CD4-positive, alpha-beta T cell treated with Interleukin-15 for 1 hour (primary cell): ENCODE measurements at places on chromosomes 13 and 19.

- DNase-seq = no peak
Measured at GRCh38 chr13:26255691-26256277, 1.9 kb downstream of the CDK8 start.

DNA sequence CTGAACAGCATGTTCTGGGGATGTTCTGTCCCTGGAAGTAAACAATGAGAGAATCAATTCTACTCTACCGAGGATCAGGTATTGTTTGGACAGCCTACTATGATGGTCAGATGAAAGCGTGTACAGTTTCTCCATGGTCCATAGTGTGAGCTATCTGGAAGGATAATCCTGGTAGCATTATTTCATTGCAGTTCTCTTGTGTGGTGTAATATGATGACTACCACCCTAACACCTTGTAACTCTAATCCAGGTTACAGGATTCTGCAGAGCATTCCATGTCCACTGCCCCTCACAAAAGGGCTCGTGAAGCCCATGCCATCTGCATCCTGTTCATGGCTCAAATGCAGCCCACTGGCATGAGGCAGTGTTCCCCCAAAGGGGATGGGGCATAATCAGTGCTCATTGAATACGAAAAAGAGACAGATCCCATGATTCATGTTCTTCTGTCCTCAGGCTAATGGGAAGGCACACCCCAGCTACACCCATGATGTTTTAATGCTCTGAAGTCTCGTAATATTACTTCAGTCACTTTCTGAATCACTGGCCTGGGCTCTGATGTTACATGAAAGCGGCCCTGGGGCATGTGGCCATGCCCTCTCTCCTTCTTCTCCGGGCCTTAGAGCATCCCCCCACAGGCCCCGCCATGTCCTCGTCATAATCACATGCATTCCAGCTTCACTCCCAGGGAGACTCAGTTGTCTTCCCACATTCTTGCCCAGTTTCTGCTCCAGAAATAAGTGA lies 68.4 kb downstream of the HSPH1 start:
- DNase-seq = no peak

DNA sequence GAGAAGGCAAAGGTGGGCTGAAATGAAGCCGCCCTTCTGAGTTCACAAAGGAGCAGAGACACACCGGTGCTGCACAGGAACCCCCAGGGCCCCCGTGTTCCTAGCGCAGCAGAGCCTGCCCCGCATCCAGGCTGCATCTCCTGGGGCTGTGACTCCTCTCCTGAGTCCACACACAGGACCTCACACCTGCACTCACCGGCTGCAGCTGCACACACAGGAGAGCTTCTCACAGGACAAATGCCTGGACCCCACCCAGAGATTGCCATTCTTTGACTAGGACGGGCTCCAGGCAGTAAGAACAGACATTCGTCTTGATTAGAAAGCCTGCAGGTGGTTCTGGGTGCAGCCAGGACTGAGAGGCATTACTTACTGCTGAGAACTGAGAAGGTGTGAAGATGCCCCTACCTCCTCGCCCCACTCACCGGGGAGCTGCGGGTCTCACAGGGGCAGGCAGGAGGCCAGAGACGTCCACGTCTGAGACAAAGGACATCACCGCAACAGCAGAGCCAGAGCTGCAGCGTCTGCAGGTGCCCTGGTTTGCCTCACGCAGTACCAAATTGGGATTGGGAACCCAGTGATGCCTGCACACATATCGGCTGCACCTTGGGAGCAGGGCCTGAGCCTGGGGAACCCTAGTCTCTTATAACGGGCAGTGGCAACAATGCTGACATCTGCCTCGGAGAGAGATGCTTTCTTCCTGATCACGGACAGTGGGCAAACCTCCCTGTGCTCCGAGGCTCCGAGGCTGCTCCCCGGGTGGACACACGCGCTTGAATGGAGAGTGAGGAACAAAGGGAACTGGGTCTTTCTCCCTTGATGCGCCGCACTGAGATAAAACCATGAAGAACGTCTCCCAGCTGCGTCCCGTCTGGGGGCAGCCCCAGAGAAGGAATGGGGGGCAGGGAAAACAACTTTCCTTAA lies 50.4 kb downstream of the RASA3 start:
- DNase-seq = peak; percentile 12

GRCh38 chr13:110875241-110875640 lies 39.6 kb downstream of the ANKRD10 start:
- no peak for DNase-seq

DNA sequence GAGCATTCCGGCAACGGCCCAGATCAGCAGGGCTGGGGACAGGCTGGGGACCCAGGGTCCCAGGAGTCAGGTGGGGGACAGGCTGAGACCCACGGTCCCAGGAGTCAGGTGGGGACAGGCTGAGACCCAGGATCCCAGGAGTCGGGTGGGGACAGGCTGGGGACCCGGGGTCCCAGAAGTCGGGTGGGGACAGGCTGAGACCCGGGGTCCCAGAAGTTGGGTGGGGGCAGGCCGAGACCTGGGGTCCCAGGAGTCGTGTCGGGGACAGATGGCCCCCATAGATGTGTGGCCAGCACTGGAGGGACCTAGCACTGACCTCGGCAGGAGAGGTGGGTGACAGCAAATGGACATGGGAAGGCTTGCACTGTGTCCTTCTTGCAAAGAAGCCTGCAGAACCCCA lies 39.7 kb upstream of the SOX1 start:
- no peak for DNase-seq

- DNase-seq = no peak
Measured at GRCh38 chr13:24124789-24125476, 35.6 kb upstream of the SPATA13 start.

DNA sequence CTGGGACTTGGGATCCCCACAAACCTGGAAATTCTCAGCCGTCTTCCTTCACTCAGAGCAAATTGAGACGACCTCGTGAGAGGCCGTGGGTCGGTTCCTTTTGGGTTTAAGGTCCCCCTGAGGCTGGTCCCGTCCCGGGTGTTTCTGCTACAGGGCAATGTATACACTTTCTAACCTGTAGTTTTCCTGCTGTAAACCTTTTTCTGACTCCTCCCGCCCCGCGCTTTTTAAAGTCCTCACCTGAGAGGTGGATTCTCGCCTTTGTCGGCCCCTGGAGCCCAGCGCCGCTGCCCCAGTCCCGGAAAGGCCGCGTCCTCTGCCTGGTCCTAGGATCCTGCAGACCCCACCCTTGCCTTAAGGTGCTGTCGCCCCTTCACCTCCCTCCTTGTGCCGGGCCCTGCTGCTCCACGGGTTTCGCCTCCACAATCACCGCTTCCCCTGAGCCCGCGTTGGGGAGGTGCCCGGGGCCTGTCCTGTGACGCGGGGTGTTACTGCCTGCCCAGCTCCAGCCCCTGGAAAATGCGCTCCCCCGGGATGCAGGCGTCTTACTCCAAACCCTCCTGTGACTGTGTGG lies 391 bp downstream of the ZNF761 start:
- no peak for DNase-seq

DNA sequence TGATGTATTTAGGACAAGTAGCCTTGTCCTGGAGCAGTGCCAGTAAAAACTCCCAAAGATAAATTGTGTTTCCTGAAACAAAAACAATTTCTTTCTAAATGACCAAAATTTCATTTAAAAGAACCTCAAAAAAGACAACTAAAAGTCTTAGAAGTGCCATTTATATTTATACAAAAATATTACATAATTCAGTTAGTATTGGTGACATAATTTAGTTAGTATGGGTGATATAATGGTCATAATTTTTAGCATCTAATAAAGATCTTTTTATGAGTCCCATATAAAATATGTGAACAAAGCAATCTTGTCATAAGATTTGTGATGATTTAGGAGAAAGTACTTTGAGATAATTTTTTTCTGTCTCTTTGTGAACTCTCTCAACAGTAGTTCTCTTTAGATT lies 76.0 kb downstream of the ELF1 start:
- DNase-seq = no peak

GRCh38 chr13:60679928-60680694 lies 283.1 kb downstream of the TDRD3 start:
- DNase-seq = no peak

DNA sequence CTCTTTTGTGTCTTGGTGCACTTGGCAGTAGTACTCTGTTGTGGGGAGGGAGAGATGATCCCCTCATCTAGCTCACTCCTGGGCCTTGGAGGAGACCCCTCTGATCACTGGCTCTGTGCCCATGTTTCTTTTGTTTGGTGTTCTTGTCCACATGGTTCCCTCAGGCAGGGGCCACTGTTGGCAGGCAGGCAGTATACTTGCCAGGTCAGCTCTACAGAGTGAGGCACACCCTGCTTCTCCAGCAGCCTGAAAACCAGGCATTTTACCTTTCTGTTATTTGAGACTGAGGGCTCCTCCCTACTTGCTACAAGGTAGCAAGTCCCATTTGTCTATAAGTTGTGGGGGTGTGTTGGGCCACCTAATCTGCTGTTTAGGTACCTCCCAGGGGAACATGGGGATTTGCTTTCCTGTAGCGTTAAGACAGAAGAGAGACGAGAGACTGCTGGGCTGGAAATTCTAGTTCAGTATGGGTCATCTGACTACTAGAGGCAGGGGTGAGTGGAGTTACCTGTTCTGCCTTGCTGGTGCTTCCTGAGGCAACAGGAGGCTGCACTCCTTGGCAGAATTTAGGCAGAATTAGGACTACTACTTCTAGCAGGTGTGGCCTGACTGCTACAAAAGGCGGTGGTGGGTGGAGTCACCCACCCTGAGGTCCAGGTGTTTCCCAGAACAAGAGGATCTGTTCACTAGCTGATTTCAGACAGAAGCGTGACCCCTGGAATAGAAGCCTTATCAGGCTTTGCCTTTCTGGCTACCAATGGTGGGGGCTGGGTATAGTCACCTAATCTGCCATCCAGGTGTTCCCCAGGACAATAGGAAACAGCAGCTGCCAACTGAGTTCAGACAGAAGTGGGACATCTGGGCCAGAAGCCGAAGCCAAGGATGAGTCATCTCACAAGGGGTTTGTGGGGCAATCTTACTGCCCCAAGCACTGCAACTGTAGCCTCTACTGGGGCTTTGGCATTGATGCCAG lies 843.0 kb upstream of the ATXN8OS start:
- no peak for DNase-seq

- DNase-seq = no peak
Measured at GRCh38 chr13:75264611-75265010, 217.4 kb downstream of the TBC1D4 start.

- no peak for DNase-seq
Measured at GRCh38 chr19:8046569-8047165, 5.9 kb upstream of the CCL25 start.

- DNase-seq = no peak
Measured at GRCh38 chr19:6739883-6740588, 556 bp downstream of the TRIP10 start.

GRCh38 chr19:32459204-32459865 lies 53.8 kb downstream of the DPY19L3 start:
- no peak for DNase-seq

GRCh38 chr13:77986713-77987112 lies 68.1 kb upstream of the EDNRB start:
- no peak for DNase-seq

DNA sequence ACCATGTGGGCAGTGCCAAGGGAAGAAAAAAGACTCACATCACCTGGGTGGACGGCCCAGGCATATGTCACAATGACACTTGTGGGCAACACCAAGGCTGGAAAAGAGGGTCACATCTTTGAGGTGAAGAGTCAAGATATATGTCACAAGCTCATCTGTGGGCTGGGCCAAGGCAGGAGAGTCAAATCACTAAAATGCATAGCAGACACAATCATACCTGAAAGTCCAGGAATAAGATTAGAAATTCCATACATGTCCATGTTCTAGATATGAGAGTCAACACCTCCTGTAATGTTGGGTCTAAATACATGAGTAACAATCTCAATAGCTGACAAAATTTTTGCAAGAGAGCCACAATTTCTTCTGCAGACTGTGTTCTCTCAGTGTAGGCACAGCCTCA lies 145.0 kb downstream of the ZNF675 start:
- no peak for DNase-seq

GRCh38 chr13:36549126-36549702 lies 116.9 kb downstream of the CCNA1 start:
- DNase-seq = no peak

GRCh38 chr19:29211562-29212355 lies 1.2 kb downstream of the UQCRFS1 start:
- DNase-seq = no peak

DNA sequence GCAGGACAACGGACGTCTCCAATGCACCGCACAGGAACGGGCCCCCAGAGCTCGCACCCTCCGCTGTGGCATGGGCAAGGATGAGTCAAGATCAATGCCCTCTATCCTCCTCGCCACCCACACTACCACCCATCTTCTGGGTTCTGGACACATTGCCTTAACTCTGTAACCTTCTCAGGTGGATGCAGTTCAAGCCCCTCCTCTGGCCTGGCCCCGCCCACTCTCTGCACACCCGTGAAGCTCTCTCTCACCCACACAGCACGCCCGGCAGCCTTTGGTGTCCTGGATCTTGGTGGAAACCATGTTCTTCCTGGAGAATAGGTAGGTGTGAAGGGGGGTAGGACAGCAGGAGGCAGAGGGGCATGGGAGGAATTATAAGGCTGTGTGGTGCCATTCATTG lies 20.7 kb downstream of the MAP4K1 start:
- DNase-seq = no peak

GRCh38 chr13:111213964-111214726 lies 99.0 kb downstream of the ARHGEF7 start:
- DNase-seq = no peak

DNA sequence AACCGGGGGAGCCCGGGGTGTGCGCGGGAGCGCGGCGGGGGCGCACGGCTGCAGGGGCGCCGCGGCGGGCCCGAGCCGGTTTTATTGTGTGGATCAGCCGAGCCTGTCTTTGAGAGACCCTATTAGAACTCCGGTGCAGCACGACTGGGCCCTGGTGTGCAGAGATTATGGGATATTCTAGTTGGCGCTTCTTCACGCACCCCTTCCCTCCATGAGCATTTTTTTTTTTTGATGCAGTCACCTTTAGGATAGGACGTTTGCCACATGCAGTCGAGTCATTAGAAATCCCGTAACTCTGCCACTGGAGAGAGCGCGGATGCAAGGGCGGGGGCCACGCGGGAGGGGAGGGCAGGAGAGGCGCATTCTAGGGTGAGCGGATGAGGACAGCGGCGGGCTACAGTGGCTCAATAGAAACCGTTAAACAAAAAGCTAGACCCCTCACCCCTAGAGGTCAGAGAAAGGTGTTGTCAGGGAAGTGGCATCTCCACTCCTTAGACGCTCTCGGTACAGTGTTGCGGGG lies 3.7 kb downstream of the FGF9 start:
- DNase-seq = no peak

DNA sequence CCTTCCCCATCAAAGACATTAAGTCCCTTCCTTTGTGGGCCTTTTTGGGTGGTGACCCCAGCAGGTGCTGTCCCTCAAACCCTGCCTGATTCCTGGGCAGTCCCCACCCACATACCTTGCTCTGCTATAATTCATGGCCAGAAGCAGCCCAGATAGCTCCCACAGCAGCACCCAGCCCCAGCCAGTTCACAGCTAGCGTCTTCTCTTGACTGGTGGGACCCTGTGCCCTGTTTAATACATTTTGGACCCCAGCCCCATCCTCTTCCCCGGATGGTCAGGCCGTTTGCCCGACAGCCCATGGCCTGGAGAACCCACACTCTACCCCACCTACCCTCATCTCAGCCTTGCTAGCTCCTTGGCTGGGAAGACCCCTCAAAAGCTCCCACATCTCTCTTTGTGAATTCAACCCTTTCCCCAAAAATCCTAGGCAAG lies 2.1 kb downstream of the CCDC106 start:
- DNase-seq = no peak
